ENCODE measurements at places on chromosomes 4 and X.
A peak's percentile ranks its signal among the peaks of the same experiment; 100 is the strongest.

DNA sequence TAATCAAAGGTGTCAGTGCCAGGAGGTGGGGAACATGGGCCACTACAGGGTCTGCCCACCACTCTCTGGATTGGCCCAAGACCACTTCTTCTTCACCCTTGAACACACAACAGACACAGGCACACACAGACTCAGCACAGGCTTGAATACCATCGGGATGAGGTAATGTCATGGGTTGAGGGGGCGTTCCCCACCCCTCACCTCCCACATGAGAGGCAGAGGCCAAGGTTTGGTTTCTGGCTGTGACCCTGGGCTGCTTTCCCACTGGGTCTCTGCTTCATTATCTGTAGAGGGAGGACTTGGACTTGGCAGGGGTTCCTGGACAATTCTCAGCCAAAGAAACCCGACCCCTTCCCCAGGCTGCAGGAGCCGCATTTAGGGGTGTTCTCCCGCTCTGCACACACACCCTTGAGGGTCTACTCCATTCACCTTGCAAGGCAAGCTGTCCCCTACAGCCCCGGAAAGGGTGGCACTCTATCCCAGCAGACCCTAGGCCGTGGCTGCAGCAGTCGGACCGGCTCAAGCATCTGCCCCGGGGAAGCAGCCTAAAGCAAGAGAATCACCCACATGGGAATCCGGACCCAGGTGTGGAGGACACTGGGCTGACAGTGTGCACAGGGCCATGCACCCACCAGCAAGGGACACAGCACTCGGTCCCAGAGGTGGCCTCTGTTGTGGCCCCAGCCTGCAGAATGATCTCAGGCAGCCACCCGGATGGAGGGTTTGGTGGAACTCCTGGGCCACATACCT lies 62.4 kb downstream of the TRMT44 start:
- DNase-seq: no peak

DNA sequence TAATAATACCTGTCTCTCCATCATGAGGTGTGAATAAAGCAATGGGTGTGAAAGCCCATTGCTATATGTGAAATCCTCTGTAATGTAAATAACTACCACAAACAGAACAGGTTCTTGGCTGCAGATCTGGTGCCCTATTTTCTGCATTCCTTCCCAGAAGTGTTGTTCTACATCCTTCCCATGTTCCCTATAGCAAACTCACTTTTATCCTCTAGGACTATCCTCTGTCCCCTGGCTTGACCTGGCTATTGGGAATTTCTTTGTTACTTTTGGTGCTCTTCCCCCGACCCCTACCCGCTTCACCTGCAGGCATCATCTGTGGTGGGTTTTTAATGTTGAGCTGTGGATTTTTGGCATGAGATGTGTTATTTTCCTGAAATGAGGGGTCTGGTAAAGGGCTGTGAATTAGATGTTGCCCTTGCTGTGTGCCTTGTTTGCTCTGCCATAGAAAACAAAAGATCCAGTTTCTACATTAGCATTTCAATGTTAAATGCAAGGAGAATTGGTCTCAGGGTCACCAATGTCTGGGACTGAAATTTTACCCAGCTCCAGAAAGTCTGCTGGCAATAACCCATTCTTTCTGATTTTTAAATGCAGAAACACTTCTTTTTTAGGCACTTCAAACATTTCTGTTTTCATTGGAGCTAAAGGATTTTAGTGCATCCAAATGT lies 13.6 kb upstream of the FREM3 start:
- no peak for DNase-seq

- no peak for DNase-seq
These were observed 1.0 kb downstream of the IDUA start for GRCh38 chr4:987624-988513.

- DNase-seq: no peak
These were observed 468.4 kb upstream of the PRKX start for GRCh38 chrX:4181782-4182407.

DNA sequence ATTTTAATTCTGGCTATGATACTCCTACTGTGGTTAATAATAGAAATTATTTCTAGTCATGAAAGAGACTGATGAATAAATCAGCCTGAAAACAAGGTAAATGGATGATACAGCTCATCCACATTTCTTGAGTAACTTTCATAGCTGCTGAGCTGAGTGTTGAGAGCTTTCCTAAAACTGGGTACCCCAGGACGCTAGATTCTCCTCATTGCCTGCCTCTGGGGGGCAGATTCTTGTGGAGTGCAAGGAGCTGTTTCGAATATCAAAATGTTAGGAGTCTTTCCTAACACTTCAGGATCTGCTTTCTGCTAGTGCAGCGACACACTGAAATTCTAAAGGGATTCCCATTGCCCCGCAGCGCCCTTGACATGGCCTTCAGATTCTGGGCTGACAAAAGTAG lies 2.1 kb downstream of the MND1 start:
- DNase-seq: no peak

DNA sequence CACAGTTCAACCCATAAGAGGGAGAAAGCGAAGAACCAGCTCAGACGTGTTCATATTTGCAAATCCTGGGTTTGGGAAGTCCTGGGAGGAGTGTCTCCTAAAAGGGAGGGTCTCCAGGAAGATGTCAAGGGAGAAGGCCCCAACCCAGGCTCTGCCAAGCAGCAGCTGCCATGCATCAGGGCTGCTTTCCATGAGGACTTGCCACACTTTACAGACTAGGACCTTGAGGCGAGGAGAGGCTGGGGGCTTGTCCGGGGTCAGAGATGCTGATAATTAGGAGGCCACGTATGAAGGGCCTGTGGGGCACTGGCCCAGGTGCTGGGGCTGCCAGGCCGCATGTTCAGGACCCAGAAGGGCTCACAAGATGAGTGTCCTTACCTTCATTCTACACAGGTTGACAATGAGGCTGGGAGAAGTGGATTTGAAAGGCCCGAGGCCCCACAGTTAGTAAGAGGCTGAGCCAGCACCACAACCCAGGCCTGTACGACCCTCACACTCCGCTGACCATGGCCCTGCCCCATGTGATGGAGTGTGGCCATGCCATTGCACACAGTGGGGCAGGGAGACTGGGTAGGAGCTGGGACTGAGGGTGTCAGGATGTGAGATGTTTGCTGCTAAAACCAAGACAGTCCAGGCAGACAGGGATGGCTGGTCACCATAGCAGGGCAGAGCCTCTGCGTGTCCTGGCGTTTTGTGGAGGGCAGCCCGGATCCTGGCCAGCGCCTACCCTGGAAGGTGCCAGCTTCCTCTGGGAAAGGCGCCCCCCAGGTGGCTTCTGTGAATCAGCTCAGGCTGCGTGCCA lies 94.8 kb downstream of the PSAPL1 start:
- DNase-seq: no peak

DNA sequence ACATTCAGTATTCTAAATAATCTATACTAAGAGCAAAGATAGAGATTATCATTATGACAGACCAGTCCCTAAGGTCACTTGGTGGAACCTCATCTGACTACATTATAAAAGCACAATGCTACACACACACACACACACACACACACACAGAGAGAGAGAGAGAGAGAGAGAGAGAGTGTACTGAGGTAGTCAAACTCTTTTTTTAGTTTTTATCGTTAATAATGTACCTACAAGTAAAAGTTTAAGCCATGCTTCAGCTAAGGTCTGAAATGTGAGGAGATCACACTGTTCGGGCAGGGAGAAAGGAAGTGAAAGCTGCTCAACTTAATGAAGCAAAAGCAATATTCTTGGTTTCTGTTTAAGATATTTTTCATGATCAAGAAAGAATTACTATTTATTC lies 75.8 kb upstream of the CCDC160 start:
- DNase-seq: no peak

DNA sequence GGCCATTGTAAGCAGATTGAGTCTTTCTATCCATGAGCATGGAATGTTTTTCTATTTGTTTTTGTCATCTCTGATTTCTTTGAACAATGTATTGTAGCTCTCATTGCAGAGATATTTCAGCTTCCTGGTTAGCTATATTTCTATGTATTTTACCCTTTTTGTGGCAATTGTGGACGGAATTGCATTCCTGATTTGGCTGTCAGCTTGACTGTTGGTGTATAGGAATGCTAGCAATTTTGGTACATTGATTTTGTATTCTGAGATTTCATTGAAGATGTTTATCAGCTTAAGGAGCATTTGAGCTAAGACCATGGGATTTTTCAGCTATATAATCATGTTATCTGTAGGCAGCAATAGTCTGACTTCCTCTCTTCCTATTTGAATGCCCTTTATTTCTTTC lies 154.6 kb downstream of the GUCY2F start:
- no peak for DNase-seq

DNA sequence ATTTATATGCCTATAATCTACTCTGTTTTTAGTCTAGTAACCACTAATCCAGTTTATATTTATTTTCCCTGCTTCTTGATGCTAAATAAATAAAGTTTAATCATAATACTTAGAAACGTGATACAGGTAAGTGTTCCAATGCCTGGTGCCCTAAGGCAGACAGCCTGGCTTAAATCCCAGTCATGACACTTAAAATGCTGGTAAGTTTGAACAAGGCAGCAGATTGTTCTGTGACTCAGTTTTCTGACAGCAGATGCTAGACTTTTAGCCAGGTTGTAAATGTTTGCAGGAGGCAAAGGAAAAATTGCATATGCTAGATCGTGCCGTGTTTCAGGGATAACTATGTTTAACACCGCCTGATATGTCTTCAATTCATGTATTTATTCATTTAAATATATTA lies 2661.6 kb downstream of the PCDH7 start:
- DNase-seq: no peak

GRCh38 chrX:72294497-72294896 lies 11.2 kb downstream of the CITED1 start:
- no peak for DNase-seq

DNA sequence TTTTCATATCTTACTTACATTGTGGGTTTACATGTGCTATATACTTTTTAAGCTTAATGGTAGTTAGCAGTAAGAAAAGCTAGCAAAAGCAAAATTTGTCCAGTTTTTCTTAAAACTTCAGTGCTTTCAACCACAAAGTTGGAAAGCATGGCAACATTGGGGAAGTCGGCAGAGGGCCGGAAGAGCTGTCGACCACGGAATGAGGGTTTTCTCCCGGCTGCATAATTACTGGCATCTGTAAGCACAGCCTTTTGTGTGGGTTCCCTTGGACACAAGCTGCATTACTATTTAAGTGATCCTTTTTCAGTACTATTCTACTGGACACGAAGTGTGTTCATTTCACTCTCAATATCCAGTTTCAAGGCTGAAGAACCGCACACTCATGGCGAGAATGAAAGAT lies 560.4 kb downstream of the ANKRD50 start:
- no peak for DNase-seq

DNA sequence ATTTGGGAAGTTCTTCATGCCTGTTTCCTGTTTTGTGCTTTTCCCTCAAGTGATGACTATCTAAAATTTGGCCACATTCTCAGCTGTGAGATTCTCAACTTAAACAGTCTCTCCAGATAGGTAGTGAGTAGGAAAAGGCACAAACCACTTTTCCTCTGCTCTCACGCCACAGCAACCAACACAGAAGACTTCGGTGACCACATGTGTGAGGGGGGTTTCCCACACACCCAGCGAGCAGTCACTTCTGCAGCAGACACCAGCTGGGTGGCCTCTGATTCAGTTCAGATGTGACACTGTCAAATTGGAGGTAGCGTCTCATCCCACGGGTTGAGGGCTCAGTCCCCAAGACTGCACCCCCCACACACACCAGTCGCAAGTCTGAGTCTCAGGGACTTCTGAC lies 25.1 kb upstream of the CLDN34 start:
- no peak for DNase-seq

DNA sequence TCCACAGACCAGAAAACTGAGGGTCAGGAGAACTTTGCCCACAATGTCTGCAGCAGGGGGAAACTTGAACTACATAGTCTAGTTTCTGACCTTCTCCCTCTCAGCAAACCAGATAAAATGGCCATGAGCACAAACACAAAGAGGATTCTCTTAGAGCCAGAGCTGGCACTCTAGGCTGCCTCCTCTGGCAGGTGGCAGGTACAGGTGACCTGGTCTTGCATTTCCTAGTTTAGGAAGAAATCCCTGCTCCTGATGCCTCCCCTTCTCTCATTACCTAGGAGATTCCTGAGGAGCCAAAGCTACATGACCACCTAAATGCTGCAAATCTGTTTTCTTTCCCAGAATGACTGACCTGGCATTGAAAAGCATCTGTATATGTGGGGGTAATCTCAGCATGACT lies 45.1 kb downstream of the ARHGEF9 start:
- no peak for DNase-seq

DNA sequence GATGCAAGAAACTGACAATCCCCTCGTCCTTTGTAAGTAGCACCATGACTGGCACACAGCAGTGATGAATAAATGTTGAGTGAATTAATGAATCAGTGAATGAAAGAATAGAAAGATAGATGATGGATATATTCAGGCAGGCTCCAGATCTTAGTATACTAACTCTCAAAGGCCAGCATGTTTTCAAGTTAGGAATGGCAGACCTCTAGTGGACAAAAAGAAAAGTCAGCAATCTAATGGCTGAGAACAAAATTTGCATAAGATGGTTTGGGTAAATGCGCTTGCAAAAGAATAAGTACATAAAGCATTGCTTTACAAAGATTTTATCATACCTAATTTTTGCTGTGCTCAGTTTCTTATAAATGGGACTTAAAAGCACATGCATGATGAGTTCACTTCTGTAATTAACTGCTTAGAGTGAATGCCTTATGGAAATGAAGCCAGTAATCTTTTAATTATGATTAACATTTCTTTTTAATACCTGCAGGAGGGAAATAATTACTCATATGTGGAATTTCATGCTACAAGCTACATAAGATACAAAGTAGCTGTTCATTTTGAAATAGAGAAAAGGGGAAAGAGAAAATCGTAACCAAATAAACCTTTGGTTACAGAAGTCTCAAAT lies 126.9 kb upstream of the GPRIN3 start:
- peak; percentile 57 for DNase-seq

DNA sequence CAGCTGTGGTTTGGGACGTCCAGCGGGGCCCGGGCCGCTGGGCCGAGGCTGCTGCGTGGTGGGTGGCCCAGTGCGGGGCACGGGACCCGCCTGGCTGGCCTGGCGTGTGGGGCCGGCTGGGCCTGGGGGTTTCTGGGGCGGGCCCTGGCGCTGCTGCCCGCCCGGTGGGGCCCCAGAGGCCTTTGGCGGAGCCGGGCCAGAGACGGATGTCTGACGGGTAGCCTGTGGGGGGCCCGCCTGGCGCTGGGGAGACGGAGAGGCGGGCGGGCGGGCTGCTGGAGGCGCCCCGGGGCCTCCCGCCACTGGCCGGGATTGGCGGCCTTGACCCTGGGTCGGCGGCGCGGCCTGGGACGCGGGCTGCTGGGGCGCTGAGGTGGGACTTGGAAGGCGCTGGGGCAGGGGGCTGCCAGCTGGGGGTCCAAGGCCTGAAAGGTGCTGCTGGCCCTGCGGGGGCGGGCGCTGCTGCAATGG lies 8.1 kb upstream of the TIMP1 start:
- no peak for DNase-seq

- DNase-seq: no peak
These were observed 5.0 kb downstream of the ADH7 start for GRCh38 chr4:99430106-99430505.
